Cardiac fibroblast (primary cell): ENCODE measurements at places on chromosomes 12 and 14.

- DNase-seq: peak; percentile 98
Measured at GRCh38 chr12:46524778-46525177, 152.2 kb upstream of the SLC38A2 start.

DNA sequence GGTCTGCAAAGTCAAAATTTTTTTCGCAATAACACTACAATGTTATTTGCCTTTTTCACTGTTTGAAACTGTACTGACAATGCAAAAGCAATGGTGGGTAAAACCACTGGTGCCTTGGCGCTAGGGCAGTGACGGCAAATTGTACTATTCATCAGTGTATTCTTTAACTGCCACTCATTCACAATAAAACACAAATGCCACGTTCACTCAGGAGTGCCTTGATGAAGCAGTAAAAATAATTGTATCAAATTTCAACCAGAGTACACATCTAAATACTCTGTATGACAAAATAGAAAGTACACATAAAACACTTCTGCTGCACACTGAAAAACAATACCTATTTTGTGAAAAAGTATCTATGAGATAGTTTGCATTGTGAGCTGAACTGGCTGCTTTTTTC, 17.8 kb downstream of the DCAF5 start:
- no peak for DNase-seq

GRCh38 chr14:49408187-49408933, 177.8 kb downstream of the RPS29 start:
- DNase-seq: peak; percentile 31

GRCh38 chr14:70995671-70996070, 88.4 kb downstream of the PCNX1 start:
- peak; percentile 25 for DNase-seq

DNA sequence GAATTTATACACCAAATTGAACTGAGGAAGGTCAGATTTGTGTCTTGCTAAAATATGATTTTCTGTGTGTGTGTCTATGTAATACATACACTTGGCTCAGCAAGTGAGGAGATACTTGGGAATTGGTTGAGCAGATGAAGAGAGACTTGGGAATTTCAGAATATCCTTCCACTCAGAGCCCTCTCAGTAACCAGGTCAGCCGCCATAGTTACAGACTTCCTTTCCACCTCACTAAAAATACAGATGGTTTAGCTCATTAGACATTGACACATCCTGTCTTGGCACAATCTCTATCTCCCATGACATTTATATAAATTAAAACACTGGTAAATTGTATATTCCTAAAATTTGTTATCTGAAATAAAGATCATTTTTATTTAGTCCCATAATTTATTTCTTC, 15.9 kb downstream of the PIK3C2G start:
- DNase-seq: no peak

DNA sequence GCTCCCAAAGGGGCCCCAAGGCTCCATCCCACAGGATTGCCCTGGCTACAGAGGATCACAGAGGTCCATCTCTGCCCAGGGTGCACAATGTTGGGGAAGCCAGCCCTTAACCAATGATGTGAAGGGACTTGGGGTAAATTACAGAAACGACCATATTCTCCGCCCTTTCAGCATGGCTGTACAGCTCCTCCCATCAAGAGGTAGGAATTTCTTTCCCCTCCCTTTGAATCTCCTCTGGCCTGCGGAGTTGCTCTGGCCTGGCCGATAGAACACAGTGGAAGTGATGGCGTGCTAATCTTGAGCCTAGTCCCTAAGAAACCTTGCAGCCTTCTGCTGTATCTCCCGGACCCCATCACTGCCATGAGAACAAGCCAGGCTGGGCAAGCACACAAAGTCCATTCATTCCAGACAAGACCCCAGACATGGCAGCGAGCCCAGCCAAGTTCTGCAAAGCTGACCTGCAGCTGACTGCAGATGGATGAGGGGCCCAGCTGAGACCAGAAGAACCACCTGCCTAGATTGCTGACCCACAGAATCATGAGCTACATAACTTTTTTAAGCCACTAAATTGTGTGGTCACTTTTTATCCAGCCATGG, 6.9 kb upstream of the IFI27 start:
- DNase-seq: no peak

DNA sequence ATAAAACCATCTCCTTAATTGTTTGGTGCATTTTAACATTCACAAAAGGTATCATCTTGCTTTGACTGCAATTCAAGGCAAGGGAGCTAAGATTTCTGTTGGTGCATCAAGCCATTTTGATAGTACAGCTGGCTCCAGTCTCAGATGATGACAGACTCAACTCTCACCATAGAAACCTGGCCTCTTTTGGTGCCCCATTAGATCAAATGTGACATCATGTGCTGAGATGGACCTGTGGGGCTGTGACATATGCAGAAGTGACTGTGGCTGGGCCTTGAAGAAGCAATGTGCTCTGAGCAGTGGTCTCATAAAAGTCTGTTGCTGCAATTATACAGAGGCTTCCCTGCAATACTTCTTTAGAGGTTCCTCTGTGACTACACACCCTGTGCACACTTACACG, 88.4 kb downstream of the SLC2A13 start:
- peak; percentile 25 for DNase-seq

DNA sequence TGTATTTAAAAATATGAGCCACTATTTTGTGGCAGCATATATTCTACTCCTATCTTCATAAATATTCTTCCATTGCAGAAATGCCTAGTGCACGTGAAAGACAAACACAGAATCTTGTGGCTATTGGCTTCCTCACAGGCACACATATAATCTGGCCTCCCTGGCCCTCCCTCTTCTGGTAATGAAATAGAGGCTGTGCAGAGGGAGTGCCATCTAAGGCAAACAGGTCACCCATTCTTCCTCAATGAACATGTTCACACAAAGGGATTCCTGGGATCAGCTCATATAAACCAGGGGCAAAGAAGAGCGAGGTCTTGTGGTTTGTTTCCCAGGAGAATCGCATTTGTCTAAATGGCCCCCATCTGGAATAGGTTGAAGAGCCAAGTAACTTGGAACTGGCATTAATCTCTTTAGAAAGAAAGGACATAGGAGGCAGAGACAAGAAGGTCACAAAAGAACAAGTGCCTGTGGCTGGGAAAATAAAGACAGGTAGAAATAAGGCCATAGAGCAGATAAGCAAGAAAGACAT, 171.6 kb upstream of the PTPRQ start:
- no peak for DNase-seq

- no peak for DNase-seq
Measured at GRCh38 chr12:560691-561390, 101.1 kb downstream of the B4GALNT3 start.

DNA sequence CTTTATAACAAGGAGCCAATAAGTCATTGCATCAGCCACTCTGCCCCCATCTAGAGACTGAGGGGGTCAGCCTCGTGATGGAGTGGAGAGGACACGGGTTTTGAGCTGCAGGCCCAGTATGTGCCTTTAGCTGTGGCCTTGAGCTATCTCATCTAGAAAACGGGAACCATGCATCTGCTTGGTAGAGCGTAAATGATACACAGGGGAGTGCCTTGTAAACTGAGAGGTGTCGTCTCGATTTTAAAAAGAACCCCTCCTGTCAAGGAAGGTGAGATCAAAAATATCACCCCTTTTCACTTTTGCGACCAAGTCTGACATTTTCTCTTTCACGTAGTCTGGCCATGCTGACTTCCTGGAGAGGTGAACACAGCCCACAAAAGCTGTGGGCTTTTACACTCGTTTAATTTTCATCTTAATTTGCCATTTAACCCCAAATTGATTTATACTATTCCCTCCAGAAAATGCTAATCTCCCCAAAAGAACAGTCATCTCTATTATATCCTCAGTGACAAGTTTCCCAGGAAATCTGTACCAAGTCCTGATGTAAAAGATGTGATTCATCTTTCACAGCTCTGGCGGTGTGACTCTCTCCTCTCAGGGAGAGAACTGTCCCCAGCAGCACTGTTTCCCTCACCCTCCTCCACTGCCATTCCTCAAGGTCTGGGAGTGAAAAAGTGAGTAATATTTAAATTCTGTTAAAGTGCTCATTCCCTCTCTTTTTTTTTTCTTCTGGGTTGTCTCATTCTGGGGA, 30.6 kb downstream of the VCPKMT start:
- peak; percentile 79 for DNase-seq

DNA sequence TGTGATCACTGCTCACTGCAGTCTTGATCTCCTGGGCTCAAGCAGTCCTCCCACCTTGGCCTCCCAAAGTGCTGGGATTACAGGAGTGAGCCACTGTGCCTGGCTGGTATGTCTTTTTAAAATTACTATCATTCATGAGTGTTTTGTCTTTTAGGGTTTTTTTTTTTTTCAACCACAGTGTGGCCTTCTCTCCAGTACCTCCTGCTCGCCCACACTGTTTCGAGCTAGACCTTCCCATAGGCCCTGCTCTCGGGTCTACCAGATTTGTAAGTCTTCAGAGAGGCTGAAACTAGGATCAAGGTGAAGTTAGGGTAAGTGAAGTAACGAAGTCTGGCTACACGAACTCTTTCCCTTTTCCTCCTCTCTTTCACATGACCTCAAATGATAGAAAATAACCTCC, 1.5 kb downstream of the BIN2 start:
- DNase-seq: no peak

DNA sequence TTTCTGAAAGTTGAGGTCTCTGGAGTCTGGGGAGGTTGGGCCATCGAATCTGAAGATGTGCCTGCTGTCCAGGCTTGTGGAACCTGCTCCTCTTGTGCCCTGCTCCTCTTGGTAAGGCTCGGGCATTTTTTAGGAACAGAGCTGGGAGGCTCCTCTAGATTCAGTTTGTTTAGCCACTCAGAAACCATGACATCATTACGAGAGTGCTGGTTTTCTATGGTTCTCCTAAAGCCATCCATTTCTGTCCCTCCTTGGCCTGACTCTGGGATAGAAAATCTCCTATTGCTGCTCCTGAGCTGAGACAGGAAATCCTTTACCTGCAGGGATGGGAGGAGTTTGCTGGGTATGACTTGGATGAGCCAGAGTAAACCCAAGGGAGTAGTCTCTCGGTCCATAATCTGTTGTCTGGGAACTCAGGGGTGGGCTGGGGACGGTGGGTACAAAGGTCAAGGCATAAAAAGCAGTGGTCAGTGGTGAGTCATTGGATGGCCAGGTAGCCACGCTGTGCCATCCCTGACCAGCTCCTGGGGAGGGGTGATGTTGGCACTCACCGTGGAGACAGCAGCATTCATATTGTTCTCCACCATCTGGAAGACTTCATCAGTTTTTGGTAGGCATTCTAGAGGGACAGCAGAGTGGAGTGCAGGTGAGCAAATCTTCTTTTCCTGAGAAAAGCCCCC, 2.4 kb upstream of the ADCY4 start:
- no peak for DNase-seq

- peak; percentile 92 for DNase-seq
Measured at GRCh38 chr14:69059658-69060623, 80.8 kb upstream of the ACTN1 start.

GRCh38 chr12:49331380-49332222, 5.4 kb downstream of the C1QL4 start:
- peak; percentile 84 for DNase-seq

DNA sequence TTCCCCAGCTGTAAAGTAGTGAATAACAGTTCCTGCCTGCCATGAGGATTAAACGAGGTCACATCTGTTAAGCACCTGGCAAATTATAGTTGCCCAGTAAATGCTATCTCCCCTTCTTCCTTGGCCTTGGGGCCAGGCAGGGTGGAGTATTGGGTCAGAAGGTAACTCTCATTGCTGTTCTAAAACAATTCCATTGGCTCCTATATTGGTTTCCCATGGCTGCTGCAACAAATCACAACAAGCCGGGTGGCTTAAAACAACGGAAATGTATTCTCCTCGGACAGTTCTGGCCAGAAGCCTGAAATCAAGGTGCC, 31.9 kb downstream of the MMAB start:
- DNase-seq: no peak

GRCh38 chr12:107635139-107635538, 50.5 kb upstream of the PWP1 start:
- peak; percentile 28 for DNase-seq

DNA sequence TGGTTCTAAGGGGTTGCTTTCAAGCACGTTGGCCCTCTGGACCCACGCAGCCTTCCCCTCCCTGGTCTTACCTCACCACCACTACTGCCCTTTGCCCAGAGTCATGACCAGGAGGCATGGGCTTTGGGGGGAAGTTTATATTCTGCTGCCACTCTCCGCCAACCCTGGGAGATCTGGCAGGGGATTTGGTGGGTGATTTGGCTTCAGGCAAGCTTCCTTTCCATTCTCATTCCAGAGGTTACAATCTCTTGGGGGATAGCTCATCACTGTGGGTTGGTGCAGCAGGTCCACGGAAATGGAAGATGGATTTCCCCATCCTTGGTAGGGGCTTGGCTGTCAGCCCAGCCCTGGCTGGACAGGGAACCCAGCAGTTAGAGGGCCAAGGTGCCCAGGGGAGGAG, 6.3 kb downstream of the PAH start:
- DNase-seq: no peak

GRCh38 chr14:99516156-99516870, 35.1 kb downstream of the CCNK start:
- no peak for DNase-seq

DNA sequence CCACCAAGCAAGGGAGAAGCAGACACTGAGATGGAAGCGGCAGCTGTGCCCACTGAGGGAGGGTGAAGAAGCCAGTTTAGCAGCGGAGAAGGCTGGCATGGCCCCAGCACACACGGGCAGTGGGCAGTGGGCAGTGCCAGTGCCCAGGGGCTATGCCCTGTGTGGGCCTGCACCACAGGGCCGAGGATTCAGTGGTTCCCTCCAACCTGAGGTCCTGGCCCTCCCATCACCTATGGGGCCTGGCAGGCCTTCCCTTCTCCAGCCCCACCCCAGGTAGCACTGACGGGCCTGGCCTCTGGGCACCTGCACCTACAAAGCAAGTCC, 81.1 kb downstream of the ITPK1 start:
- no peak for DNase-seq

GRCh38 chr12:67590149-67590790, 58.3 kb upstream of the DYRK2 start:
- no peak for DNase-seq

- no peak for DNase-seq
Measured at GRCh38 chr12:22480016-22480415, 64.3 kb downstream of the C2CD5 start.

GRCh38 chr12:4690760-4691159, 29.4 kb upstream of the GALNT8 start:
- DNase-seq: no peak

- no peak for DNase-seq
Measured at GRCh38 chr12:58363971-58364370, 422.6 kb downstream of the ATP23 start.

GRCh38 chr12:66403746-66404145, 101.5 kb downstream of the HELB start:
- DNase-seq: peak; percentile 21

GRCh38 chr12:25121916-25122315, 73.0 kb downstream of the DNAI7 start:
- no peak for DNase-seq
